ENCODE measurements at places on chromosomes 5 and 9.

DNA sequence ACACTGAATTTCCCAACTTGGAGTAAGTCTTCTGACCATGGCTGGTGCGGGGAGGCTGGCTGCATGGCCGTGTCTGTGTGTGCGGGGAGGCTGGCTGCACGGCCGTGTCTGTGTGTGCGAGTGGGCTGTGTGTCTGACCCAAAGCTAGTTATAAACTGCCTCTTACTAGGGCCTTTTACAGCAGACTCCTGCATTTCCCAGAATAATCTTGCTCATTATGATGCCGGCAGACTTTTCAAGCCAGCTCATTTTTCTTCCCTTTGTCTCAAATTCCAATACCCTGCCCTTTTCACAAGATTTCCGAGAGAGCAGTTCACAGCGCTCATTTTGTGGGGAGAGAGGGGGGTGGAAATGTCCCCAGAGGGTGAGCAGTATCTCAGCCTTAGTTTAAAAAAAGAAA is 470.7 kb upstream of the BRINP1 start:
- no peak for DNase-seq

GRCh38 chr9:92649007-92649406 is 20.9 kb downstream of the IPPK start:
- no peak for DNase-seq

DNA sequence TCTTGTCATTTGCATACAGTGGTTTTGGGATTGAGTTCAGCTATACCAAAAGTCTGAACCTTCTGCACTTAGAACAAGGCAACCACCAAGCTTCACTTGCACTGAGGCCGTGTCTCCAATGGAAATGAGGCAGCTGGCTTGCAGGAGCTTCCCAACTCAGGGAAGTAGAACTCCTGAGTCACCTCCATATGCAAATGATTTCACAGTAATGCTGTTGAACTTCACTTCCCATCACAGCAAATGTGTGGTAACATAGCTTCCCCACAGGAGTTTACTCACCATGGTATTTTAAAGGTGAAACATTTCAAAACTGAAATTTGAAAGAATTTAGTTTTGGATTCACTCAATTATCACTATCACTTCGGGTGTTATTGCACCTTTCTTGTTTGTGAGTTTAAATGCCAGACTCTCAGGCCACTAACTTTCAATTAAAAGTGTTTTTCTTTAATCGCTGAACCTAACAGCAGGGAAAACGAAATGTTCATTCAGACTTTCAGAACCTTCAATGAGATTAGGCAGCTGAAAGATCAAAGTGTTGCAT is 9.0 kb downstream of the CD274 start:
- no peak for DNase-seq

DNA sequence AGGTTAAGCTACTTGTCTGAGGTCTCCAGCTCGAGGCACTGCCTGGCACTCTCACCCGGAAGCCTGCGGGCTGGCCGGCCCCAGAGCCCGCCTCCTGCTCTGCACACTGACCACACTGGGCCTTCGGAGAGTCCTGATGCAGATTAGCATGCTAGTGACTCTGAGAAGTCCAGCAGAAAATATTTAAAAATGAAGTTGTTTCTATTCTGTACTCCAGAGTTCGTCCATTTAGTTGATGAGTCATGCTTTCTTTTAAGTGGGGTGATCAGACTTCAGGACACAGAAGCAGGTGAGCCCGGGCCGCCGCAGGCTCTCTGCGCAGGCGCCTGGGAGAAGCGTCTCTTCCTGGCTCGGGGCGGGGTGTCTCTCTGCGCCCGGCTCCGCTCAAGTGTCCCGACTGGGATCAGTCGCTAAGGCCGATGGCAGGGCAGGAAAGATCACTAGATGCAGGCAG is 32.5 kb downstream of the FAM240B start:
- DNase-seq = no peak

- DNase-seq = no peak
These were observed 68.4 kb upstream of the RPS23 start for GRCh38 chr5:82346399-82347165.

DNA sequence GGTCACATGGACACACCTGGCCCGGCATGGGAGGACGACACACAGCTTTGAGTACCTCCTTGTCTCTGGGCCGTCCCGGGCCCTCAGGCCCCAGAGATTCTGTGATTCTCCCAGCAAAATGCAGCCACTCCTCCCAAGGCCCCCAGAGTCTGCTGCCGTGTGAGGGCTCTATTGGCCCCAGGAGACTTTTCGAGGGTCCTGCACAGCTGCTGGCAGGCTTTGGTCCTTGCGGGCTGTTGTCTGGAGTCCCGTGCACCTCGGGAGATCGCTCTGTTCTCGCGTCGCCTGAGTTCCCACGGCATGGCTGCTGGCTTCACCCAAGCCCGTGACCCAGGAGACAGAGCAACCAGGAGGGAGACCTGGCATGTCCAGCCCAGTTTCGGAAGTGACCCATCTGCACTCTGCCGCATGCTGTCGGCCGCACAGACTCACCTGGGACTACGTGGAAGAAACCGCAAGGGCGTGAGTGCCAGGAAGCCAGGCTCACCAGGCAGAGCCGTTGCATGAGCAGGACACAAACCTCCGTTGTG is 46.8 kb upstream of the NKD2 start:
- no peak for DNase-seq

All from BJ (cell line).